ENCODE measurements at places on chromosomes 1 and 21. TPM values are rescaled to one million over a fixed set of nuclear protein-coding genes. Genes with fewer than 3 reads are reported as not detected.

Gene NLRP3
- total RNA-seq = 3.8 TPM

DNA sequence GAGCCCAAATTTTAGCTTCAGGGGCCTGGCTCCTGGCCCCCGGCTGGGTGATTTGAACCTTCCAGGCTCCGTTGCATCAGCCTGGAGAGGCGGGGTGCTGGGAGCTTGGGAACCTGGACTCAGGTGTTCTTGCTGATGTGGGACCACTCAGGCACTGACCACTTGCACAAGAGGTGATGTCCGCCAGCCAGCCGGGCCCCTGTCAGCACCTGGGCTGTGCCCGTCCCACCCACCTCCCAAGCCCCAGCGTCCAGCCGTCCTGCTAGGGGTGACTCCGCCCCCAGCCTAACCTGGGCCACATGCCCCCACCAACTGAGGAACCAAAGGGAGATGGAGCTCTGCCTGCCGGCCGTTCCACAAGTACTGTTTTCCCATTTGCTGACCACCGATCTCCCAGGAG lies 47.4 kb upstream of the ARHGEF16 start:
- DNase-seq = no peak

Gene INSRR
- not detected for total RNA-seq

Gene F13B
- total RNA-seq = not detected

- no peak for DNase-seq
These were observed 23.3 kb upstream of the RPE65 start for GRCh38 chr1:68473060-68473459.

Gene TCHHL1
- total RNA-seq = not detected

- peak; percentile 62 for DNase-seq
These were observed 244.2 kb upstream of the HOOK1 start for GRCh38 chr1:59570524-59570923.

Gene CPLANE2
- total RNA-seq = 21.4 TPM

DNA sequence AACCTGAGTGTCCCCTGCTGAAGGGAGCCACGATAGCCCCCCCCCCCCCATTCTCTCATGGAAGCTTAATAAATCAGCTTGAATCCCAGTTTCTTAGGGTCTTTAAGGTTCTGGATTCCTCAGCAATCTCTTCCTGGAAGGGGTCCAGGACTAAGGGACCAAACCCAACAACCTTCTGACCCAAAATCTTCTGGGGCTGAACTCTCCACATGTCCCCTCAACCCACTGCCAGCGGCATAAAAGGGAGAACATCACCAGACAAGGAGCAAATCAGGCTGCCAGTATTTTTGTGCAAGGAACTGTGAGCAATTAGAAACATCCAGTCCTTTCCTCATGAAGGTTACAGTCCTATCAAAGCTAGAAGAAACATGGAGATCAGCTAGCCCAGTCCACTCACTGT lies 12.7 kb upstream of the LORICRIN start:
- DNase-seq = no peak

DNA sequence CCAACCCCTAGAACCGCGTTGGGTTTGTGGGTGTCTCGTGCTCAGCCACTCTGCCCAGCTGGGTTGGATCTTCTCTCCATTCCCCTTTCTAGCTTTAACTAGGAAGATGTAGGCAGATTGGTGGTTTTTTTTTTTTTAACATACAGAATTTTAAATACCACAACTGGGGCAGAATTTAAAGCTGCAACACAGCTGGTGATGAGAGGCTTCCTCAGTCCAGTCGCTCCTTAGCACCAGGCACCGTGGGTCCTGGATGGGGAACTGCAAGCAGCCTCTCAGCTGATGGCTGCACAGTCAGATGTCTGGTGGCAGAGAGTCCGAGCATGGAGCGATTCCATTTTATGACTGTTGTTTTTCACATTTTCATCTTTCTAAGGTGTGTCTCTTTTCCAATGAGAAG lies 18.7 kb downstream of the TFF3 start:
- DNase-seq = no peak

DNA sequence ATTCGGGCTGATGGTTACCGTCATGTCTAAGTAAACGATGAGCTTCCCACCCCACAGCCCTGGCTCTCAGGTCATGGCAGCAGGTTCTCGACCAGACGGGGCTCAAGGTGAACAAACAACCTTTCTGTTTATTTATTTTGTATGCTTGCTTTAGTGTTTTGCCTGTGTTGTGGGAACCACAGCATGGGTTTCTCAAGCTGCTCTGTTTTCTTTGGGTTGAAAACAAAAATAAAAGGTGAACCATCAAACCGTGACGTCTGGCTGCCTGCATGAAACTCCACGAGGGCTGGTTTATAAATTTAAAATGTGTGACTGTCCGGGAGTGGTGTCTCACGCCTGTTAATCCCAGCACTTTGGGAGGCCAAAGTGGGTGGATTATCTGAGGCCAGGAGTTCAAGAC lies 28.0 kb downstream of the TMEM51 start:
- no peak for DNase-seq

- no peak for DNase-seq
These were observed 261.7 kb downstream of the MATN1 start for GRCh38 chr1:30461640-30462039.

- peak; percentile 68 for DNase-seq
These were observed 115.0 kb upstream of the TMPRSS2 start for GRCh38 chr21:41622831-41623548.

Gene SMCP
- not detected for total RNA-seq

DNA sequence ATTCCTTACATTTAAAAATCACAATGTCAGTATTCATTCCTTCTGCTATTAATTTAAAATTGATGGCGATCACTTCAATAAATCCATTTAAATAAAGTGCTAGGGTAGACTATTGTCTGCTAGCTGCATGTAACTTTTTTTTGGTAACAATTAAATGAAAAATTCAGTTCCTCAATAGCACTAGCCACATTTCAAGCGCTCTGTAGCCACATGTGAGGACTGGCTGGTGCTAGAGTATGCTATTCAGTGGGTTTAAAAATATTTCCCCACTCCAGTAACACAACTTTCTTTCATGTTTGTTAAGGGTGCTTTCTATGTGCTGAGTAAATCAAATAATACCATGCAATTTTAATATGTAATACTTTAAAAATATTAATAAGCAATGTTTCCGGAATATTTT lies 108.2 kb downstream of the LTN1 start:
- DNase-seq = no peak

GRCh38 chr21:37753122-37753599 lies 163.1 kb downstream of the KCNJ6 start:
- DNase-seq = no peak

Gene LEFTY1
- total RNA-seq = not detected

Gene DHDDS
- 55.4 TPM for total RNA-seq

Gene POU3F1
- 1.1 TPM for total RNA-seq

DNA sequence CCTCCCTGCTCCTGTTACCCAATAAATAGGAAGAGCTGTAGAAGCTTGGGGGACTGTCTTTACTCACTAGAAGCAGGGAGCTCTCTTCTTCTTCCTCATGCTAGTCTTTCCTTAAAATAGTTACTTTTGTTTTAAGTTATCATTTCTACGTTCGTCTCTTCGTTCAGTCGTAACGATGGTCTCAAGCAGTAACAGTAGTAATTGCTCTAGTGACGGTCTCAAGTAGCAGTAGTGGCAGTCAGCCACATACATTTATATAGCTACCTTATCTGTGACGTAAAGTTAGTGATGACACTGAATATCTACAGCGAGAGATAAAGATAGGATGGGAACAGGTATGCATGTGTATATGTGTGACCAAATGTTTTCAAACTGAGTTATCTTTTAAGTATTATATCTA lies 15.4 kb upstream of the ERO1B start:
- DNase-seq = no peak

DNA sequence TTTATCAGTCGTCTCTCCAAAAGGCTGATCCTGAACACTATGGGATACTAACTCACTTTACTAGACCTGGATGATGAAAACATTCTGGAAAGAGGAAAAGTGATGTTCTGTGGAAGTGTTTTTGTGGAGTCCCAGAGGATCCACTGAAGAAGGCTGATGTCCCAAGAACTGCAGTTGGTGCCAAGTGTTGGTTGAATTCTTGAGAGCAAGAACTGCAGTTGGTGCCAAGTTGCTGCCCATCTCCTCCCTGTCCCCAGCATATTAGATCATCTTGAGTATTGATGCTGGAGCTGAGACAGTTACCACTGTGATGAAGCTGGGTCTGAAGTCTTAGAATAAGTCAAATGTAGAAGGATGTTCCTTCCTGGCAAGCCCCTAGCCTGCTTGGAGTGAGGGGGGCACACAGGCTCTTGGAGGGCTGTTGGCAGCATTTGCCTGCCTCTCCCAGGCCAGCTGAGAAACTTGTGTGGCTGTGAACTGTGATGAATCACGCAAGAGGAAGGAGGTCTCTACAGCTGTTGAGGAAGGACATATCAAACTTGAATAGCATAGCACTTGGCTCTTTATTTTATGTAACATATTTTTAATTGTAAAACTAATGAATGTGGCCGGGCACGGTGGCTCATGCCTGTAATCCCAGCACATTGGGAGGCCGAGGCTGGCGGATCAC lies 48.1 kb downstream of the DNAJC6 start:
- DNase-seq = no peak

Gene FAAH
- total RNA-seq = 3.8 TPM

Gene RGS4
- 68.6 TPM for total RNA-seq

Gene RAB7B
- total RNA-seq = 2.7 TPM

- DNase-seq = no peak
These were observed 2.0 kb downstream of the USP33 start for GRCh38 chr1:77757603-77758002.

GRCh38 chr1:238252033-238252802 lies 361.5 kb upstream of the ZP4 start:
- peak; percentile 56 for DNase-seq

- no peak for DNase-seq
These were observed 396.5 kb upstream of the LRRC7 start for GRCh38 chr1:69171248-69171647.

Gene FOXO6
- 0.80 TPM for total RNA-seq

- peak; percentile 83 for DNase-seq
These were observed 37.9 kb upstream of the LRIG2 start for GRCh38 chr1:113035086-113035485.

- peak; percentile 80 for DNase-seq
These were observed 36.1 kb downstream of the FGGY start for GRCh38 chr1:59332983-59333382.

- DNase-seq = no peak
These were observed 213.7 kb downstream of the SDCCAG8 start for GRCh38 chr1:243469497-243469896.

Gene TEDDM1
- total RNA-seq = not detected

GRCh38 chr1:146031476-146031875 lies 9.9 kb upstream of the HJV start:
- no peak for DNase-seq

- no peak for DNase-seq
These were observed 17.9 kb upstream of the OR2B11 start for GRCh38 chr1:247475793-247476192.

DNA sequence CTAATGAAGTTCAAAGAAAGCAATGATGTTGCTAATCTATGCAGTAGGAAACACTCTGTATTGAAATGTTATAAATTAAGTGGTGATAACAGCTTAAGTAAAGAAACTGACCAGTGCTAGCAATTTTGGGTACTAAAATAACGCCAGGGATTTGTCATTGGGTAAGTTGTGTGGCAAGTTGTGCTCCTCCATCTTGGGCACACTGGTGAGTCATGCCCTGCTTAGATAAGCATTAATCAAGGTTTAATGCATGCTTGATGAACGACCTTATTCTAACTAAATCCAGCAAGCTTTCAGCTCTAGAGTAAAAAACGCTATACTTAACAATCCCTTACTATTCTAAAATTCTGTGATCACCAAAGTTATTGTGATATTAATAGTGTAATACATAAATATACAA lies 25.2 kb downstream of the VAMP4 start:
- peak; percentile 6 for DNase-seq

DNA sequence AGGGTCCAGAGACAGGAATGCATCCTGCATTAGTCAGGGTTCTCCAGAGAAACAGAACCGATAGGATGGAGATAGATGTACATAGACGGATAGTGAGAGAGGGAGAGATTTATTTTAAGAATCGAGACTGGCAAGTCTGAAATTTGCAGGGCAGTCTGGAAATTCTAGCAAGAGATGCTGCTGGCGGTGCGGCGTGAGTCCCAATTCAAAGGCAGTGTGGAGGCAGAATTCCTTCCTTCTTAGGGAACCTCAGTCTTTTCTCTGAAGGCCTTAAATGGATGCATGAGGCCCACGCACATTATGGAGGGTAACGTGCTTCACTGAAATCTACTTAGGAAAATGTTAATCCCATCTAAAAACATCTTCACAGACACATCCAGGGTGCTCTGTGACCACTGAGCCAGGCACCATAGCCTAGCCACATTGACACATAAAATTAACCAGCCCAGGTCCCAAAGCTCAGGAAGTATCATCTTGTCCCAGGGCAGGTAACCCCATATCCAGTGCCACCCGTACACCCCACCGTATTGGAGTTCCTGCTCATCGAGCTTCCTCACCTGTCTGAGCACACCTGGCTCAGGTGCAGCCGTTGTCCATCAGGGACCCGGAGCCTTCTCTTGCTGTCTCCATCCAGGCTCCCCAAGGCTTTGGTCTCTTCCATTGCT lies 9.7 kb upstream of the PKNOX1 start:
- DNase-seq = no peak

Gene S100A12
- total RNA-seq = not detected

GRCh38 chr21:32494934-32495709 lies 82.6 kb downstream of the EVA1C start:
- DNase-seq = peak; percentile 81

- DNase-seq = no peak
These were observed 5.1 kb upstream of the EPHB2 start for GRCh38 chr1:22705586-22705985.

DNA sequence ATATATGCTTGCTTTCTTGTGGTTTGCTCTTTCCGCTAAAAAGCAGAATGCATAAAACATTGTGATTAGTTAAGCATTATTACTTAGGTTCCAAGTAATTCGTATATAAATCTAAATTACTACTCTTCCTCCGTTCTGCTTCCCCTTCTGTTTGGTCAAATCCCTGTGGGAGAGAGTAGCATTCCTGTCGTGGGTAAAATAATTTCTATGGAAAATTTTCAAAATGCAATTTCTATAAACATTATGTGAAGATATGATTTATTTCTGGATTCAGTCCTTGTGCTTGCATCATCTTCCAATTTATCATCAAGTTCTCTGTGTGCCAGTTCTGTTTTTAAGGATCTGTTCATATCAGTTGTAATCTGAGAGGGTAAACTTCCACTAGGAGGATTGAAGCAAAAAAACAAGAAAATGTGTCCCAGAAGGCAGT lies 7.2 kb upstream of the WARS2 start:
- no peak for DNase-seq

DNA sequence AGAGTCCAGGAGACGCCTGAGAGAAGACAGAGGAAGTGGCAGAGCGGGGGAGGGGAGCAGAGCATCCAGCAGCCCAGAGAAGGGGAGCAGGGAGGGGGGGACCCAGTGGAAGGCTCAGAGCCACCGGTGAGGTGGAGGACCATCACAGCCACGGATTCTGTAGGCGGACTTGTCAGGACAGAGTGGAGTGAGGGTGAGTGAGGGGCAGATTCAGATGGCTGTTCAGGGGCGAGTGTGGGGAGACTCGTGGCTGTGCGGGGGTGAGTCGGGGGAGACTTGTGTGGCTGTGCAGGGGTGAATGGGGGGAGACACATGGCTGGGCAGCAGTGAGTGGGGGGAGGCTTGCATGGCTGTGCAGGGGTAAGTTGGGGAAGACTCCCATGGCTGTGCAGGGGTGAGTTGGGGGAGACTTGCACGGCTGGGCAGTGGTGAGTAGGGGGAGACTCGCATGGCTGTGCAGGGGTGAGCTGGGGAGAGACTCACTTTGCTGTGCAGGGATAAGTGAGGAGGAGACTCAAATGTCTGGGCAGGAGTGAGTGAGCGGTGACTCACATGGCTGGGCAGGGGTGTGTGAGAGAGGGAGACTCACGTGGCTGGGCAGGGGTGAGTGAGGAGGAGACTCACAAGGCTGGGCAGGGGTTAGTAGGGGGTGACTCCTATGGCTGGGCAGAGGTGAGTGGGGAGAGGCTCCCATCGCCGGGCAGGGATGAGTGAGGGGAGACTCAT lies 56.8 kb upstream of the ABCG1 start:
- no peak for DNase-seq
